Natural killer cell (primary cell): ENCODE measurements at places on chromosomes 5 and 9. TPM values are rescaled to one million over a fixed set of nuclear protein-coding genes. Genes with fewer than 3 reads are reported as not detected.

The GADD45G gene
- total RNA-seq: 2.6 TPM

The FLT4 gene
- 0.78 TPM for total RNA-seq

The GPR151 gene
- total RNA-seq: not detected

The TEK gene
- total RNA-seq: not detected

The DNLZ gene
- 34.8 TPM for total RNA-seq

The CDH6 gene
- not detected for total RNA-seq

The IRX2 gene
- not detected for total RNA-seq

The C9orf78 gene
- total RNA-seq: 97.9 TPM

The SPACA9 gene
- 1.6 TPM for total RNA-seq

The BTNL9 gene
- total RNA-seq: 0.54 TPM

The COX7C gene
- 237 TPM for total RNA-seq

The TUBB4B gene
- total RNA-seq: 84.4 TPM

The ABCA1 gene
- 10.8 TPM for total RNA-seq

The GPR21 gene
- total RNA-seq: 1.9 TPM

The PCDHGA7 gene
- 0.26 TPM for total RNA-seq

The BTNL8 gene
- total RNA-seq: not detected

The RNF44 gene
- total RNA-seq: 394 TPM

The SLC6A19 gene
- not detected for total RNA-seq

The CDO1 gene
- total RNA-seq: not detected

The SOWAHA gene
- total RNA-seq: not detected

The RANBP17 gene
- total RNA-seq: 12.6 TPM

The OLFML2A gene
- not detected for total RNA-seq

The FSTL4 gene
- total RNA-seq: 0.55 TPM

The DOK3 gene
- 3.5 TPM for total RNA-seq

The SAXO1 gene
- total RNA-seq: 0.28 TPM

The SPINK6 gene
- not detected for total RNA-seq

The DMRT3 gene
- total RNA-seq: not detected

The LCP2 gene
- total RNA-seq: 450 TPM
